Skin of body (tissue), 3 donors: ENCODE measurements at places on chromosomes 3 and 15.

DNA sequence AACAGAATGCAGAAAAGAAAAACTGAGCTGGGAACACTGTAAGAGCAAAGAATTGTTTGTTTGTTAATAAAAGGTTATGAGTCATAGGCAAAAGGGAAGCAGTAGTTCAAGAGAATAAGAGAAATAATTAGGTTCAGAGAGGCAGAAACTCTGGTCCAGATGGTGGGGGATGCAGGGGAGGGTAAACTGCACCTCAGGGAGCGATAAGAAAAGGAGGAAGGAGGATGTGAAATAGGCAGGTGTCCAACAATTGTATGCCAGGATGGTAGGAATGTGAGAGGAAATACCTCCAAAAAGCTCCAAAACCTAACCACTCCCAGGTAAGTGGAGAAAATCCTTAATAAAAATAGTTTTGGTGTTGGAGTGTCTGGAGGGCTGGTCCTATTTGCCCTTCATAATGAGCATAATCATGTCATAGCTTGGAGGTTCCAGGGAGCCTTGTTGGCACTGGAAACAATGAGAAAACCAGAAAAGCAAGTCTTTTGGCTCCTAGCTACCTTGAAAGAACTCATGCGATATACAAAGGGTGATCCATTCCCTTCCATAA lies 405.4 kb upstream of the TBL1XR1 start:
- no peak for DNase-seq

GRCh38 chr15:67550522-67550921 lies 8.0 kb downstream of the MAP2K5 start:
- no peak for DNase-seq

GRCh38 chr3:165749821-165750220 lies 87.4 kb downstream of the BCHE start:
- DNase-seq: no peak

- no peak for DNase-seq
Measured at GRCh38 chr3:169144731-169145130, 518.8 kb downstream of the MECOM start.

GRCh38 chr3:14401692-14402303 lies 608 bp upstream of the SLC6A6 start:
- DNase-seq: no peak

GRCh38 chr15:88650556-88650955 lies 11.7 kb downstream of the ISG20 start:
- no peak for DNase-seq

GRCh38 chr3:32160706-32161214 lies 54.3 kb downstream of the GPD1L start:
- DNase-seq: no peak

DNA sequence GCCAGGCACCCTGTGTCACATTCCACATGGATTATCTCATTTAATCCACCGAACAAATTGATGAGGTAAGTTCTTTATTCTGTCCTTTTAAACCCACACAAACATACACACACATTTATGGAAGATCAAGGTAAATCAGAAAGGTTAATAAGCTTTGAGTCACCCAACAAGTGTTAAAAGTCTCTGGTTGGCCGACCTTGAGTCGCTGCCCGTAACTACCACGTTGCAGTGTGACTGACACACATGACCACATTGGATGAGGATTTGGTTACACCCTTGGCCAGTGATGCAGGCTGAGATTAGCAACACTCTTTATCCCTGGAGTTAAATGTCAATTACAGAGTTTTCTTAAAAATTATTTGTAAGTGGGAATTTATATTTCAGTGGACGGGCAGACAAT lies 19.2 kb downstream of the FOXP1 start:
- no peak for DNase-seq
